BE2C (cell line): ENCODE measurements at places on chromosomes 4 and X.

GRCh38 chrX:17616936-17617335 lies 120.4 kb upstream of the SCML1 start:
- no peak for DNase-seq

DNA sequence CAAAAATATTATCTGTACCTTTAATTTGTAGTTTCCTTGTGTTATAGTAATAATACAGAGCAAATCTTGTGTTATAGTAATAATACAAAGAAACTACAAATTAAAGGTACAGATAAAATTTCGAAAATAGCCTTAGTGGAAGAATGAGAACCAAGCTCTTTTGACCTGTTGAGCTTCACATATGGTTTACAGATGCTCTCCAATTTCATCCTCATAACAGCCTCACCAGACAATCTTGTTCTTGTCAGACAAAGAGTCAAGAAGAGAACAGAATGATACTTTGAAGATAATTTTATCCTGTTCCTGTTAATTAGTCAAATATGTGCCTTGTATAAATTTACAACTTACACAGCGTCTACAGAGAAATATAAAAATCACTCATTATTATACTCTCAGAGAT lies 12.8 kb downstream of the ATXN3L start:
- no peak for DNase-seq

DNA sequence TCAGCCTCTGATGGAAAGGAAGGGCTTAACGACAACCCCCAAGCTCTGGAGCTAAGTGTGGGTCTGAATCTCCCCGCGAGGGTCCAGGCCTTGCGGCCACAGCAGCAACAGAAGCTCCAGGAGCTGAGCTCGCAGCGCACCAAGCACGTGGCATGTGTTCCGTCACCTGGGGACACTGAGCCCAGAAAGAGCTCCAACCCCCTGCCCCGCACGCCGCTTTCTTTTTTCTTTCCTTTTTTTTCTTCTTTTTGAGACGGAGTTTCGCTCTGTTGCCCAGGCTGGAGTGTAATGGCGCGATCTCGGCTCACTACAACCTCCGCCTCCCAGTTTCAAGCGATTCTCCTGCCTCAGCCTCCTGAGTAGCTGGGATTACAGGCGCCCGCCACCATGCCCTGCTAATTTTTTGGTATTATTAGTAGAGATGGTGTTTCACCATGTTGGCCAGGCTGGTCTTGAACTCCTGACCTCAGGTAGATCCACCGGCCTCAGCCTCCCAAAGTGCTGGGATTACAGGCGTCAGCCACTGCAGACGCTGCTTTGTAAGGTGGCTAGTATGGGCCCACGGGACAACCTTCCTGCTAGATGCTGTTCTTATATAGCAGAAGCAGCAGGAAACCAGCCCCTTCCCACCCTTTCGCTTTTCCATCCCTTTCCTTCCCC lies 685 bp upstream of the TNIP2 start:
- no peak for DNase-seq

- no peak for DNase-seq
Observed at GRCh38 chrX:9775930-9776329, 10.3 kb upstream of the GPR143 start.

GRCh38 chr4:43990551-43990950 lies 458.1 kb downstream of the KCTD8 start:
- no peak for DNase-seq

GRCh38 chr4:6680372-6681034 lies 13.2 kb upstream of the S100P start:
- DNase-seq = no peak

GRCh38 chr4:4625488-4625887 lies 83.6 kb upstream of the STX18 start:
- DNase-seq = no peak

DNA sequence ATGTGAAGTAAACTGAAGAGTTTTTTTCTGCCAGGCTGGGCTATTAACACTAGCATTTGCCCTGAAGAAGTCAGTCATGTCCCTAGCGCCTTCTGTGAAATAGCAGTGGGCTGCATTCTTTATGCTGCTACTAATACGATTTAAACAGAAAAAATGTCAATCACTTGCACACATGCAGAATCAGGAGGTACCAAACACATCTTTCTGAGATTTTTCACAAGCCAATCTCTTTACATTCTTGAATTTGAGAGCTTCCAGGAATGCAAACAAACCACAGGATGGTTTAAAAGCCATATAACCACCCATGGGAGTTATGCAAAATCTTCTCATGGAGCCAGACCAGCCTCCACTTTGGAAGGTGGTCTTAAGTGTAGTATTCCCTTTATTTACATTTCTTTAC lies 220.1 kb downstream of the IQCM start:
- DNase-seq = no peak

GRCh38 chr4:90546114-90546513 lies 418.9 kb downstream of the CCSER1 start:
- DNase-seq = no peak

- DNase-seq = no peak
Observed at GRCh38 chr4:57607566-57608180, 497.5 kb upstream of the IGFBP7 start.

- DNase-seq = no peak
Observed at GRCh38 chr4:1880332-1880731, 9.1 kb downstream of the NSD2 start.

DNA sequence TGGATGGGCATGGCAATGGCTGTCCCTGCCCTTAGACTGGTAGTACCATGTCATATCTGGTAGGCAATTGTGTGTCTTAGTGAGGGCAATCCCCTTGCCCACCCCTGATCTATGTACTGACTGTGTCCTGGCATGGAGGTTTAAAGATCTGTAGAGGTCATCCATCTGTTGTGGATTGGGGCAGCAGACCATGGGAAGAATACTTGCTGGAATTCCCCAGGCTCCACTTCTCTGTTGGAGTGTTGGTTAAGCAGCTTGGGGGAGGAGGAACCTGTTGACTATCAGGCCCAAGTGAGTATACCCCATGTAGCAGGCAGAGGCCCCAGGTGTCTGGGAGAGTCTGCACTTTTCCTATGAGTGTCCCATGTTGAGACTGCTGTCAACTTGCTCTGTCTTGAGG lies 246.7 kb upstream of the DIPK2B start:
- no peak for DNase-seq

DNA sequence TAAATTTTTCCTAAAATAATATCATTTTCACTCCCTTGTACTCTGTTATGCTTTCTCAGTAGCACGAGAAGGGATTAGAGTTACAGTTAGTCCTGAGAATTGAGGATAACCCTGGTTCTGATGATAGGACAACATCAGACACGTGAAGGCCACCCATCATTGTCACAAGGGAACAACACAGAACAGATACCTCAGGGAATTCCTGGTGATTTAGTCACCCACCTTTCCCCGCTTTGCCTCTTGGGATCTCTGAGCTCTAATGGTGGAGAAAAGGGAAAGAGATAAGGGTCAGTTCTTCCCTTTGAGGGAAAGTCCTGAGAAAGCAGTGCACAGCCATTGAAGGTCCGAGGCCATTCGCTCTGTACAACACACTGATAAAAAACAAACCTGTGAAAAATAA lies 112.3 kb upstream of the GALNT7 start:
- no peak for DNase-seq

DNA sequence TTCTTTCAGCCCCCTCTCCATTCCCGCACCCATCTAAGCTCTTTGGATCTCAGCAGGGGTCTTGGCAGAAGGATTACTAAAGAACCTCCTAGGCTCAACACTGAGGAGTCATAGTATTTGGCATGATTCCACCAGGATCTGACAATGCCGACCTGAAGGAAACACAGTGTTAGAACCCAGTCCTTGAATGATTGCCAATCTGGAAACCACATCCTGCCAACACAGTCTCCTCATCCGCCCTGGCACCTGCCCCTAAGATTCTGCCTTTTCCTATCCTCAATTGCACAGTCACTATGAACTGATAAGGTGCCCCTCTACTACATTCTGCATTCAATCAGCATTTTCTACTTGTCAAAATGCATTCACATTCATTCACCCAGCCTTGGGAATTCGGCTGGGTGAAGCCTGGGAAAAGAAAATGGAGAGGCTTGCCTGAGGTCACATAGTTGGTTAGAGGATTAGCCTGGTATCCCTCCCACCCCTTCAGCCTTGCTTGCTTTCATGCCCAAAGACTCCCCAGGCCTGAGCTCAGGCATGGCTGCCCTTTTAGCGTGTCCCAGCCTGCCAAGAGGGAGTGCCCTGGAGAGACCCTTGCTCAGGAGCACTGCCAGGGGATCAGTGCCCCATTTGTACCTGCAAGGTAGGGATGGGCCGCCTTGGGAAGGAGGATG lies 2.2 kb upstream of the CLDN2 start:
- DNase-seq = no peak

- no peak for DNase-seq
Observed at GRCh38 chrX:122943918-122944317, 240.2 kb upstream of the GRIA3 start.

GRCh38 chrX:119880552-119881437 lies 9.2 kb downstream of the NDUFA1 start:
- peak; percentile 36 for DNase-seq

GRCh38 chr4:181761156-181761555 lies 482.0 kb upstream of the TENM3 start:
- DNase-seq = no peak

DNA sequence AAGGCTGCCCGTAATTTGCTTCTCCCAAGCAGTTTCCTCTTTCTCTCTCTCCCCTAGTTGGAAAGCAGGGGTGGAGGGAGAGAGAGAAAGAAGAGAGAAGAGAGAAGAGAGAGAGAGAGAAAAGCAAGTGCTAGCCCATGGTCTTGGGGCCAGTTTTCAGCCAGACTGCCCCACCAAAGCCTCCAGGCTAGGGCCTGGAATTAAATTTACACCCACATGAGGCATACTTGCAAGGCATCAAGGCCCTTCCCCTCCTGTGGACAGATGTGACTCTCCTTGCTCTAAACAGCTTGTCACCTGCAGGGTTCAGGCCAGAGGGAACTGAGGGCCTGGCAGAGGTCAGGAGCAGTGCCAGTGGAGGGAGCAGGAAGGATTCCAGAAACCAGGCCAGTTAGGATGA lies 1.7 kb upstream of the CXCR3 start:
- no peak for DNase-seq

GRCh38 chrX:96438803-96439202 lies 245.8 kb upstream of the DIAPH2 start:
- DNase-seq = no peak

- no peak for DNase-seq
Observed at GRCh38 chr4:4805887-4806286, 53.6 kb upstream of the MSX1 start.

GRCh38 chr4:7067452-7068278 lies at the start of gene GRPEL1:
Gene GRPEL1 (minus strand): TSS chr4:7068064. CDS start chr4:7068032, 32 bp downstream.
- DNase-seq = peak; percentile 100

- DNase-seq = no peak
Observed at GRCh38 chrX:97070346-97070745, 186.6 kb downstream of the RPA4 start.

DNA sequence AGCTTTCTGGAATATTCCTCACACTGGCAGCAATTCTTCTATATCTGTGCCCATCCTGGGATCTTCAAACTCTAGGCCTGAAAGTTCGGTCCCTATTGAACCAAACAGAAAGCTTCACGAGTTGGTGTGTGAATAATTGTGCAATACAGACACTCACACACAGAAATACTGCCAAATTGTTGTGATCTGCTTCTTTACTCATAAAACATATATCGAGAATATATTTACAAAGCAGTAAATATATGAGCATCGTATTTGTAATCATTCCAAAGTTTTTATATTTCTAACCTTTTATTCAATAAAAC lies 56.6 kb upstream of the BEX4 start:
- no peak for DNase-seq

DNA sequence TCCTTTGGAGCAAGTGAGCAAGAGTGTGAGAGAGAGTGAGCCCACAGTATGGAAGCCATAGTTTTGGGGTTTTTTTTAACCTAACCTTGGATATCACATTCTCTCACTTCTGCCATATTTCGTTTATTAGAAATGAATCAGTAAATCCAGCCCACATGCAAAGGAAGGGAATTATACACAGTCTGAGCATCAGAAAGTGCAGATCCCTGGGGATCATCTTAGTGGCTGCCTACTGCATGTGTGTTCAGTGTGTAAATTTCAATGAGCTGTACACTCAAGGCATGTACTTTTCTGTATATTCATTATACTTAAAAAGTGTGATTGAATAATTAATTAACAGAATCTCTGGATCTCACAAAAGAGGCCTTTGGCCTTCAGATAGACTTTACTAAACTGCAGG lies 133.8 kb upstream of the PRPS2 start:
- DNase-seq = no peak

DNA sequence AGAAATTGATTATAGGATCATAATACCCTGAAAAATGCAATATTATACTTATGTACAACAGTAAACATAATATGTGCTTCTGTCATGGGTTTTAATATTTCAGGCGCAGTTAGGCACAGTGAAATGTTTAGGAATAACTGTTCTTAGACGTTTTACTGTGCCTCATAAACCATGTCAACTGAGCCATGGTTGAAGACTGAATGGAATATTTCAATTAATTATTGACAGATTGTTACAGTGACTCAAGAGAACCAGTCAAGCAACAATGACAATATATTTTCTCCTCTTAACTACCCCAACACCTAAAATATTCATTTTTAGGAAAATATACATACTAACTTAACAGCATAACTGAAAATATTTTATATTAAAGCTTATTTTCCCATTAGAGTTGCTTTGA lies 852.7 kb upstream of the FRG1 start:
- DNase-seq = no peak

GRCh38 chrX:21174439-21174838 lies 199.8 kb upstream of the CNKSR2 start:
- no peak for DNase-seq

DNA sequence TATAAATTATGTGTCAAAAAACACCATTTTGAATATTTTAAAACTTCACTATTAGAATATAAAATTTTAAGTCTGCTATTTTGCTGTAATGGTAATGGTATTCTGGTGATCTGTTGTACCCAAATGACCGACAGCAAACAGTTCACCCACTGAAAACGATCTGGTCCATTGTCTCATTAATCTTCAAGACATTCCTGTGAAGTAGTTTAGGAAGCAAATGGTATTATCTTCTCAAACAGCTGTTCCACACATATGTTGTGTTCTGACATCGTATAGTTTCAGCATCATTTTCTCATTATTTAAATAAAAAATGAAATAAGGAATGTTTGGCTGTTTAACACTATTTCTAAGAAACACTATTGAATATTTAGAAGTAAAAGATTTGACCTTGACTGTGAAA lies 98.1 kb downstream of the WWC2 start:
- DNase-seq = no peak

- DNase-seq = no peak
Observed at GRCh38 chr4:38283724-38284123, 323.5 kb downstream of the PTTG2 start.

- no peak for DNase-seq
Observed at GRCh38 chr4:52658641-52659000, 480 bp downstream of the USP46 start.

DNA sequence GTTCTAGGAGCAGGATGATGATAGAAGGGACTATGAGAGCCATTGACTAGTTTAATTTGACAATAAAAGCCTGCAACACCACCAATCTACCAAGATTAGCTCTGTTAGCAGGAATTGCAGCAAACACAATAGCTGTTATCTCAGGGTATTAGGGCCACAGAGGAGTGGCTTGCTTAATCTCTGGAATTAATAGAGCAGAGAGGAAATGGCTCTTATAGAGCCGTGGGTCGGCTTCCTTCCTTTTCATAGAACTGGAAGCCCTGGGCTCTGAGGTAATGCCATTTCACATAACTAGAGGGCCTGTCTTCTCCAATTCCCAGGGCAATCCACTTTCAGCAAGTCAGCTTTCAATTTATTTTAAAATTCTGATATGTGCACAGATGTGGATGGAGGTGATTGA lies 83.0 kb downstream of the MAMLD1 start:
- DNase-seq = no peak

- DNase-seq = no peak
Observed at GRCh38 chr4:168900080-168900479, 110.0 kb downstream of the CBR4 start.
